ENCODE measurements at places on chromosomes 5 and 9.
A peak's percentile ranks its signal among the peaks of the same experiment; 100 is the strongest.

DNA sequence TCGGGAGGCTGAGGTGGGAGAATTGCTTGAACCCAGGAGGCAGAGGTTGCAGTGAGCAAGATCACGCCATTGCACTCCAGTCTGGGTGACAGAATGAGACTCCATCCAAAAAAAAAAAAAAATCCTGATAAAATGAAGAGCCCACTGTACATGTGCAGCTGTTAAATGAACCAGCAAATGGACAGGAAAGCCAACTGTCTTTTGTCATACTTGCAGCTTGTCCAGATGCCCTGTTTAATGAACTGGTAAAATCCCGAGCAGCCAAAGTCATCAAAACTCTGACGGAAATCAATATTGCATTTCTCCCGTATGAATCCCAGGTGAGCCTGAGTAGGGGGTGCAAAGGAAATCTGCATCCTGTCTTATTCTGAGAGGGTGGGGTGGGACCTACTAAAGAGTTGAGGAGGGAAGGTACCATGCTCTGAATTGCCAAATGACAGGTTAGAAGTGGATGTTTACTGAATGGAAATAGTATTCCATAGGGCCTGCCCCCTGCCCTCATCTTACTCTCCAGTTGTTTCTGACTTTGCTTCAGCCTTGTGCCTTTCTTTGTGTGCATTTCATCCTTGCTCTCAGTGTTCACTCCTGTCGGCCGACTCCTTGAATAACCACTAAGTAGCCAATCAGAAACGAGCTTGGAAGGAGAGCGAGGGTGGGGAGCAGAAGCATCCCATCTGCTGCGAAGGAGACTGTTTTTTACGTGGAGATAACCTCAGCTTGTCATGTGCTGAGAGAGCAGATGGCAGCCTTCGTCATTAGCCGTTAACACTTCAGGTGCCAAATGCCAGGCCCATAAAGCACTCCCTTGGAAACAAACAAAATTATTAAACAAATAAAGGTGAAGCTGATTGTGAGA is 45.7 kb upstream of the CFAP157 start:
- peak; percentile 40 for DNase-seq

- DNase-seq, result no peak
These were observed 95.8 kb upstream of the ABCA1 start for GRCh38 chr9:105023788-105024187.

DNA sequence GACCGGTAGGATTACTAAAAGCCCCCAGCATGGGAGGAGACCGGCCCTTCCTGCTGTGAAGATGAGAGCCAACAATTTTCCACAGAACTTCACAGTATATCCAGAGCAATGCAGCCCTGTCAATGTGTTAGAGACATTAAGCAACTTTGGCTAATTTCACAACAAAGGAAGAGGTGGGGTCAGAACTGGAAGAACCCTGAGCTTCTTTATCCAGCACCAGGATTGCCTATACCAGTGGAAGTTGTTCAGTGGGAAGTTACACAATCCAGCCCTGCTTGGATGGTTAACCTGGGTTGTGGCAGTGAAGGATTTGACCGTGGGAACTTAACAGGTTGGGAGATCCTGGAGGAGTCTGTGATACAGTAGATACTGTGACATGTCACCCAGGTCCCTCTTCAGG is 197.0 kb downstream of the FBN2 start:
- no peak for DNase-seq

DNA sequence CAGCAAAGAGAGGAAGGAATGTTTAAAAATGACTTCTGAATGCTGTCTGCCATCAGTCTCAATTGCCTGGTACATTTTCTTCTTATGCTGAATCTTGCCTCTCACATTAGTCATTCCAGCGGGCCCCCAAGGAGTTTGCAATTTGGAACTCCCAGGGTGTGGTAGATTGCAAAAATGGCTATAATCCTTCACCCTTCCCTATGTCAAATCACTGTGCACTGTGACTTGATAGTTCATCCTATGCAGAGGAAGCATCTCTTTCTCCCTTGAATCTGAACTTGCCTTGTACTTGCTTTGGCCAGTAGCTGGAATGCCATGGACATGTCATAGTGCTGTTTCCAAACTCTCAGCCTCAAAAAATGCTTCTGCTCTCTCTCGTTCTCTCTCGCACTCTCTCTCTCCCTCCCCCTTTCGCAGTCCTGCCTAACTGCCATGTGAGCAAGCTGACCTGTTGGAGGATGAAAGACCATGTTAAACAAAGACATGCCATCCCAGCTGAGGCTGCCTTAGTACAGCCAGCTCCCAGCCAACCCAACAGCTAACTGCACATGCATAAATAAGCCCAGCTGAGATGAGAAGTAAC is 284.0 kb upstream of the TLE4 start:
- DNase-seq, result no peak

DNA sequence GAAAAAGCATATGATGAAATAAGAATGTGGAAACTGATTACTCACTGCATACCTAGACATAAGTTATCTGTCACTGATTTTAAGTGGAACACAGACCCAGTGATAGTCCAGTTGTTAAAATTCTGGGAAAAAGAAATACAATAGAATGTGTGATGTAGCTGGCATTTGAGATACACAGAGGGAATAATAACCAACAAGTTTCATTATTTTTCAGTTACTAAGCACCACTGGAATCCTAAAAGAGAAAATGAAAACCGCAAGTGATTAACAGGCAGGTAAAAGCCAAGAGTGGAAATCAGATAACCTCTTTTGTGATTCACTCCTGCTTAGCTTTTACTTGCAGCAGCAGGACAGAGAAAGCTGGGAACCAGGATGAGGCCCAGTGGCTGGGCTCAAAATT is 994.0 kb upstream of the SEMA6A start:
- DNase-seq, result no peak

Measured in pons (tissue), 1 donor.